ENCODE measurements at places on chromosomes 7 and 10.

DNA sequence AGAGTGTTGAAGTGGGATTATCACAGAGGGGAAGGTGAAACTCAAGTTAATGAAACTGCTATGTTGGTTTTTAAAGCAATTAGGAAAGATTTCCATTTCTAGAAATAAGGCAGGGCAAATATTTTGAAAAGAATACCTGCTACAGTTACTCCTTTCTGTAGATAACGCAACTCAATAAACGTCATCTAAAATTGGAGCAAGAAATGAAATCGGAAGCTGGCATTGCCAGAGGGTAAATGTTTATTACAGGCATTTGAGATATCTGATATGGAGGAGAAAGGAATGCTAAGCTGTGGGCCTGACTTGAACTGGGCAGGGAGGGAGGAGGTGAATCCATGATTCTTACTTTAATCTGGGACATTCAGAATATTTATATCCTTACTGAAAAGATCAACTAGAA is 217.0 kb upstream of the ADARB2 start:
- DNase-seq: no peak

GRCh38 chr7:102264367-102264891 is 22.2 kb upstream of the SH2B2 start:
- no peak for DNase-seq

DNA sequence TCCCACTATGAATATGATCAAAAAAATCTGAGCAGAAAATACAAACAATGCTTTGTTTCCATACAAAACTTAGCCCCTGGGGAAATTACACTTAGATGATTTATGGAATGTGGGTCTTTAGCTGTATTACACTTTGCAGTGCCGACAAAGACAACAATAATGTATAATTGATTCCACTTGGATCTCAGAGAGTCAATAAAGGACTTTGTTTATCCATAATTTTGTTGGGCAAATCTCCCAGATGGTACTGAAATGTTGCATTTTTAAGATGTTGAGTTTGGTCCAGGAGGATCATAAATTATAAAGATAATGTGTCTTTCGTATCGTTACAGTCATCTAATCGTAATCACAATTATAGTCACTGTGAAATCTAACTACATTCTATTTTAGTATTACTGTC is 66.9 kb upstream of the DOCK1 start:
- DNase-seq: no peak

DNA sequence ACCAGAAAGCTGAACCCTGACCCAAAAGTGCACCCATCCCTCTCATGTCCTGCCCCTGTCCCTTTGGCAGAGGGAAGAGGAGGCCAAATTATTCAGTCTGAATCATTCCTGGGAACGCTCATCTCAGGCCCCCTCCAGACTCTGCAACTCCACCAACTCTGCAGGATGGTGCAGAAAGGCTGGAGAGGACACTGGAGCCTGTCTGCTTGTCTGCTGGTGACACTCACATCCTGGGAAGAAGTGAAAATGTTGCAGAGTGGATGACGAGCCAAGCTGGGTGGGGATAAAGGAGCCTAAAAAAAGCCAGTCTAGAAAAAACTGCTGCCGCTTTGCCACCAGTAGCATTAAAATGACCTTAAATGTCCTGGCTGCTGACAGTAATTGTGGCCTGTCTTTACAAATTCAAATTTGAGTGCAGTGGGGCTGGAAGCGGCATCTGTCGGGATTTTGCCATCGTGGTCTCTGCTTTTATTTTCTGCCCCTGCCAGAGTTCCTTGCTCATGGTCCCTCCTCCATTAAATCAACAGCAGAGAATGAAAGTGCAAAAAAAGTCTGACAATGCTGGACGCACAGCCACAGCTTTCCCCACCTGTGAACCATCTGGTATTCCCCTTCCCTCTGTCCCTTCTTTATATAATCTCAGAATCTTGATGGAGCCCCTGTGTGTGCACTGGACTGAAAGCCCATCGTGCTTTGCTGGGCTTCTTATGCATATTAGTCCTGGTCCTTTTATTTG is 63.9 kb downstream of the STK17A start:
- DNase-seq: no peak

DNA sequence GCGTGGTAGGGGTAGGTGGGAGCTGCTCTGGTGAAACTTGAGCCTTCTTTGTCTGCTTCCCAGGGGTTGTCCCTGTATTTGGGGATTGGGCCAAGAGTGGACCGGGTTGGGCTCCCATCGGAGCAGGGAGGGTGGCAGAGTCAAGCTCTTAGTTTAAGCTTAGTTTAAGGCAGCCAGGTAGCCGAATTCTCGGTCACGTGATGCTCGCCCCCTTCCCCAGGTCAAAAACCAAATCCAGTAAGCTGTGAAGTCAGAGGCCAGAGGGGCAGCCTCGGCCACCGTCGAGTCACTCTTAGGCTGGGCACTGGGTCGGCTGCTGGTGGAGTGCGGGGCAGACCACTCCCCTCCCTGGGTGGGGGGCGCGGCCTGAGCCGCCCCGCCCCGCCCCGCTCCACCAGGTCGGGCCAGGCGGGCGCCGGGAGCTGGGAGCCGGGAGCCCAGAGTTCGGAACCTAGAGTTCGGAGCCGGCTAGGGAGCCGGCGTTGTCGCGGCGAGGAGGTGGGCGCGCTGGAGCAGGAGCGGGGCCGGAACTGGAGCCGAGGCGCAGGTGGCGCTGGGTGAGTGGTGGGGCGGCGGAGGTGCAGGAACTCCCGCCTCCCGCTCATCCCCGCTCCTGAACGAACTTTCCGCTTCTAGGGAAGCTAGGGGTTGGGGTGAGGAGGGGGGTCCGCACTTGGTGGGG is 2.8 kb upstream of the LZTS2 start:
- DNase-seq: no peak

GRCh38 chr7:33233659-33234058 is 104.3 kb downstream of the BBS9 start:
- no peak for DNase-seq

GRCh38 chr10:93208717-93209464 is 135.2 kb downstream of the CYP26A1 start:
- no peak for DNase-seq

DNA sequence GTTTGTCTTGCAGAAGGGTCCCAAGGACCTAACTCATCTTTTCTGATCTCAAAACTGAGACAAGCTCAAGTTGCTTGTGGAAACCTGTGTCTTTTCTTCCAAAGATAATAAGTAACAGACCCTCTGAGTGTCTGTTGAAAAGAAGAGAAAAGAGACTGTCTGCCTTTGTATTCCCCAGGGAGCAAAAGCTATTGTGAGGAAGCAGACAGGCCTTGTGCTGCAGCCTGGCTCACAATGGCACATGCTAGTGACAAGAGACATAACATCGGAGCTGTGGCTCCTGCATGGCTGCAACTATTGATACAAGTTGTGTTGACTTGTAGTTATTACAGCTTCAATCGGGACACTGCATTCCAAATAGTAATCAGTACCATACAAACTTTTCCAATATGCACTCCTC is 202.9 kb downstream of the DKK1 start:
- no peak for DNase-seq

- no peak for DNase-seq
Observed at GRCh38 chr10:10293481-10293951, 724.2 kb upstream of the CELF2 start.

- no peak for DNase-seq
Observed at GRCh38 chr7:144787127-144787526, 48.7 kb downstream of the TPK1 start.

DNA sequence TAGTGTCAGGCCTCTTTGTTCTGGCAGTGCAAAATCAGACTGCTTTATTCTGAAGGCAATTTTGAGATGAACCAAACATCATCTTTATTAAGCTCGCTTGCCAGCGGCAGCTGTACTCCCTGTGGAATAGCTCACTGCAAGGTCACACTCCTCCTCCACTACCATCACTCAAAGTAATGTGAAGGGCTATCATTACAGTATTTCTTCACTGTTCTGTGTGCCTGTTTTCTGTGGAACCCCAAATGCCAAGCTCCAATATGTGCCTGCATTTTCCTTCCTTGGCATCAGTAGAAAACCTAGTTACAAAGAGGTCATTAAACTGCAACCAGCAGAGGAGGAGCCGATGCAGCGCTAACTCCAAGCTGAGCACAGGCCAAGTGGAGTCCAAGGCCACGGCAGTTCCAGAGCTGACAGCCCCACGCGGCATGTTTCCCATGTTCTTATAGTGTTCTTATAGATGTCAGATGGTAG is 21.4 kb downstream of the BCCIP start:
- DNase-seq: no peak

DNA sequence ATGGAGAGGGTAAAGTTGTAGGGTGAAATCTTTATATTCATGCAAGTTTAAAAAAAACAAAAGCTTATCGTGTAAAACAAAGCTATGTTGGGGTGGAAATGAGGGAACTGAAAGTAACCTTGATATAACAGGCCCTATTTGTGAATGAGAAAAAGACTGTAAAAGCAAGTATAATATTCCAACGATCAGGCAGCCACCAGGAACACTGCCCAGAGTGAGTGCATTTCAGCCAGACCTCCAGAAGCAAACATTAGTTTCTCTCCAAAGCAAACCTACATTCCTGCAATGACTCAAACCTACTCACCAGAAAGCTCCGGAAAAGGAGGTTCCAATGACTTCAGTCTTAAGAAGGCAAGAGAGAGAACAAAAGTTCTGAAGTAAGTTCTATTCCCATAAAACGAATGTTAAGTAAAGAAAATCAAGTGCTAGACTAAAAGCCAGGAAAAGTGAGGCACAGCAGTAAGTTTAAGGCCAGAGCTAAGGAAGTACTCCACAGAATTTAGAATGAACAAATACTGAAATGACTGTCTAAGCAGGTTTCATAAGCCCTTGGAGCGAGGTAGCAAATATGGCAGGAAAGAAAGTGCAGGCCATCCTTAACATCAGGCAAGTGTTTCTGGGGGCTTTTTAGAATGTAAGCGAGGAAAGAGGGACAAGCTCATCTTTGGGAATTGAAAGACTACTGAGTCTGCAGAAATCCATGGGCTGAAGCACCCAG is 493.1 kb downstream of the XPNPEP1 start:
- DNase-seq: no peak

GRCh38 chr7:140316165-140316661 is 82.1 kb downstream of the SLC37A3 start:
- no peak for DNase-seq

- DNase-seq: no peak
Observed at GRCh38 chr10:23031318-23031717, 64.1 kb upstream of the MSRB2 start.

- DNase-seq: no peak
Observed at GRCh38 chr10:100655760-100656421, 89.5 kb upstream of the PAX2 start.

- DNase-seq: peak; percentile 70
Observed at GRCh38 chr7:55132890-55133551, 114.2 kb downstream of the EGFR start.

DNA sequence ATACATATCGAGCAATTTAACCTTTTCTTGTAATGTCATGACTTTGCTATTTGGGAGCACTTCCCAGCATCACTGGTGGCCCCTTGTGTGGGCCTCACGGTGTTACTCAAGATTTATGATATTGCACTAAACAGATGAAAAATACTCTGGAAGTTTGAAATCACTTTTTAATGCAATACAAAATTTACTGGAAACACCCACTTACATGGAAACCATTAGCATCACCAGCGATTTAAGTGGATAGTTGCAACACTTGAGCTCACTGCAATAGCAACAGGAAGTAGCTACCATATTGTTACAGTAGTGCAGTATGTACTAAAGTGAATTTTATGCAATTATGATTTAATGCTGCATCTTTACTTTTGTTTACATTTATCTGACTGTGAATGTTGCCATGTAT is 184.4 kb downstream of the MDFIC start:
- no peak for DNase-seq

DNA sequence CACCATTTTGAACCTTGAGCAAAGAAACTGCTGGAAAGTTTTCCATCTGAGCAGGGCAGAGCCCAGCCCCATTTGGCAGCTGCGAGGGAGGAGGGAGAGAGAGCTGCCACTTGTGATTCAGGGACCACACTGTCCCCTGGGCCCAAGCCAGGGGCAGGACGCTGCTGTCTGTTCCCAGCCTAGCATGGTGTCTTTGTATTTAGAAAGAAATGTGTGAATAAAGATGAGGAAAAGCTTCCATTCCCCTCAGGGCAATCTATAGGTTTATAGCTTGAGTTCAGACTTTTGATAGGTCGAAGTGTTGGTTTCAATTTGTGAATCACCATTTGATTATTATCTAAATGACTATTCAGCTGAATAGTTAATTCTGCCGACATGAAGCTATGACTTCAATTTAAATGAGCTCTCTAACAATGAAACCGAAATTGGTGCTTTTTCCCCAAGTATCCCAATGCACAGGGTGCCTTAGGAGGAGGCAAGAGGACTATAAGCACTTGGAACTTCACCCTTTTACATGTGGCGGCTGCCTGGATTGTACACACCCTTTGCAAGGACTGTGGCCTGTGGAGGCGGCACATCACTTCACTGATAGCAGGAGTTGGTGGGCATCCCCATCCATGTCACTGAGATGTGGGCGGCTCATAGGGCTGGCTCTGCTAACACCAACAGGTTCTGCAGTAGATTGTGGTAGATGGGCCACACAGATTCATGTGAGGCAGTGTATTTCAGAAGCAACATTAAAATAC is 223.5 kb downstream of the CCDC3 start:
- no peak for DNase-seq

DNA sequence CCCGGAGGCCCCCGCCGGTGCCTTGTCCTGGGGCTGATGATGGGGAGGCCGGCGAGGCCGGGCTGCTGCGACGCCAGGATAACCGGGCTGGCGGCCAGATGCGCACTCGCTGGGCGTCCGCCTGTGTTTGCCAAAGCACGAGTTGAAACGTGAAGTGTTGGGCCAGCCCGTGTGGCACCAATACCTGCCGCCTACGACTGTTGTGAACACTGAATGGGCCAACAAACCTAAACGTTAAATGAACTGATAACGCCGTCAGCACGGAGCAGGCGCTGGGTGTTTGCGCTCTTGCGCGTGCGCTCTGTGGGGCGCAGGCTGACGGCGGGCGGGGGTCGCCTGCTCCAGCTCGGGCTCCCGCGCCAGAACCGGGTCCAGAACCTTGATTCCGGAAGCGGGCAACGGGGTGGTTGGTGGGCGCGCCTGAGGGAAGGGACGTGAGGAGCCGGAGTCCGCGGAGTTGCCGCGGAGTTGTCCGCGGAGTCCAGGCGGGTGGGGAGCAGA is 658 bp downstream of the CYP2E1 start:
- no peak for DNase-seq

DNA sequence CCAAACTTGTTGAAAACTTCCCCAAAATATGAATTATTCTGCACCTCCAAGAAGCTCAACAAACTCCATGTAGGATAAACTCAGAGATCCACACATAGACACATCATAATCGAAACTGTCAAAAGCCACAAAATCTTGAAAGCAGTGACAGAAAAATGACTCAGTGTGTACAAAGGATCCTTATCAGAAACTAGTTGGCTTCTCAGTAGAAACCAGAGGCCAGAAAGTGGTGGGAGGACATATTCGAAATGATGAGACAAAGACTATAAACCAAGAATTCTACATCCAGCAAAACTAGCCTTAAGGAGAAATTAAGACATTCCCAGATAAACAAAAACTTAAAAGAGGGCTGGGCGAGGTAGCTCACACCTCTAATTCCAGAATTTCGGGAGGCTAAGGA is 38.5 kb downstream of the MCMBP start:
- no peak for DNase-seq

DNA sequence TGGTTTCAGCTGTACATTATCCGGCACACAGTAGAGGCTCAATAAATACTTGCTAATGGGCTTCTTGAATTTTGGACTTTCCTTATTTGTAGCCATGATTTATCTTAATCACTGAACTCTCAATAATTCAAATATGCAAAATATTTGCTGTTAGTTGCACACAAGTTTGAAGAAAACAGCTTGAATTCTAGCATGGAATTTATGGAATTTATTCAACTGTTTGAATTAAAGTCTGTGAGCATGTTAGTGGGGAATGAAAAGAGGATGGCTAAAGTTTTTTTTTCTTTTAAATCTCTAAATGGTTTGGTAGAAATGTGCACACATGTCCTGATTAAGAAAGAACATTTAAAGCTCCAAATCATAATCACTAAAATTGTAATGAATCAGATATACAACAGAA is 42.5 kb downstream of the SIRT1 start:
- no peak for DNase-seq
